Naive thymus-derived CD4-positive, alpha-beta T cell (primary cell): ENCODE measurements at places on chromosomes 4 and X.

DNA sequence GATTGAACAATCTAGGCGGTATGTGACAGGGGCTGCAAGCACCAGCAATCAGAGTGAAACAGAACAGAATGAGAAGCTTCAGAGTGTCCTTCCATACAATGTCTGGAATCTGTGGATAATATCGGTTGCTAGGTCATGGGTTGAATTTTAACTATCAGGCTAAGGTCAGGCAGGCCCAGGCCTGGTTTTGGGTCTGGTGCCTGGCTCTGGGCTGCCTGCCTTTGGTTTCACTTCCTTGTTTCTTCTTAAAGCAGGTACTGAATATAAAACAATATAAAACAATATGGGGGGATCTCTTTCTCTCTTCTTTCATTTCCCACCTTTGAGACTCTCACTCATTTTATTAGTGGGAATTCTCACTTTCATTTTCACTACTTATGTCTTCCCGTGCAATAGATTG lies 962.0 kb downstream of the CCSER1 start:
- DNase-seq = no peak

GRCh38 chrX:134717698-134718097 lies 59.4 kb upstream of the PLAC1 start:
- DNase-seq = no peak

GRCh38 chr4:986879-987623 lies at the start of gene IDUA:
Gene IDUA, plus strand, starts transcription at chr4:987044. Its CDS starts 41 bp downstream, at chr4:987085.
- DNase-seq = peak; percentile 84

- no peak for DNase-seq
These were observed 1260.2 kb upstream of the PCDH7 start for GRCh38 chr4:29459926-29460325.

GRCh38 chr4:152896811-152897210 lies 39.3 kb upstream of the FHDC1 start:
- DNase-seq = no peak

- DNase-seq = no peak
These were observed 349.9 kb upstream of the KLF3 start for GRCh38 chr4:38313999-38314561.

DNA sequence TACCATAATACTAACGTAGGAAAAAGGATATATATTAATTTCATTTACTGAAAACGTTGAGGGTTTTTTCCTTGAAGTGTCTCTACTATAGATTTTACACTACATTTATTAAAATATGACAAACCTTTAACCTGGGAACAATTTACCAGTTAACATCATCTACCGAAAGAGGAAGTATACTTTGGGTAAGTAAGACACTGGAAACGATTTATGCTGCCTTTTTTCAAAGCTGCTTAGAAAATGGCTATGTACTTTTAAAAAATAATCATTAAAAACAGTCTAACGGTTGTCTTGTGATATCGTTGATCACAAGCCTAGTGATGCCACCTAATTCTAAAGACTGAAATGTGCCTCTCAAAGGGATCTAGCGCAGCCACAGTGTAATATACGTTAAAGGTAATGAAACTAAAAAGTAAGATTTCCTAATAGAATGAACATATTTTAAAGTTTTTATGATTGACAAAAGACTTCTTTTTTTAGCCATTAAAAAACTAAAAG lies 50.4 kb downstream of the STX18 start:
- DNase-seq = no peak

DNA sequence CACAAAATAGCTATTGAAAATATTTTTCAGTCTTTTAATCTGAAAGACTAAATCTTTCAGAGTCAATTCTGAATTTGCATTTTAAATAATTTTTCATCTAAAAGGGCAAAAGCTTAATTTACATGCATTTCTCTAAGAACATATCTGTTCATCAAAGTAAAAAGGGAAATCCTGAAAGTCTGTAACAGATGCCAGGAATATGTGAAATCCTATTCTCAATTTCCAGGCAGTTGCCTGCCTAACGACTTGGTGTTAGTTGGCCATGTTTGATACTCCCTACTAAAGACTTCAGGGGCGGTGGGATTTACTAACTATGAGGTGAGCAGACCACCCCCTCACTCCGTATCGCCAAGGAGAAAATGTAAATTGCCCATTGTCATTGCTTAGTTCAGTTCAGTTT lies 136.8 kb downstream of the KIT start:
- DNase-seq = no peak

GRCh38 chr4:993111-994029 lies at the start of gene SLC26A1:
Gene SLC26A1, minus strand, starts transcription at chr4:993404. Its CDS starts 1,701 bp downstream, at chr4:991703.
- DNase-seq = no peak

GRCh38 chr4:154455111-154455510 lies 36.5 kb downstream of the DCHS2 start:
- no peak for DNase-seq

- DNase-seq = no peak
These were observed 527.9 kb downstream of the SPRY1 start for GRCh38 chr4:123924536-123924935.

DNA sequence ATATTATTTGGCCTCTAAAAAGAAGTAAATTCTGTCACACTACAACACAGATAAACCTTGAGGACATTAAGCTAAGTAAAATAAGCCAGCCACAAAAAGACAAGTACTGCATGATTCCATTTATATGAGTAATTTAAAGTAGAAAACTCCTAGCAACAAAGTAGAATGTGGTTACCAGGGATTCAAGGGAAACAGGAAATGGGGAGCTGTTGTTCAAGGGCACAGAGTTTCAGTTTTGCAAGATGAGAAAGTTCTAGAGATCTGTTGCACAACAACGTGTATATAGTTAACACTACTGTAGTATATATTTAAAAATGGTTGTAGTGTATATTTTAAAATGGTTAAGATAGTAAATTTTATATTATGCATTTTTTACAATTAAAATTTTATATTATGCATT lies 25.4 kb downstream of the SEC31A start:
- peak; percentile 44 for DNase-seq

GRCh38 chrX:15207994-15208393 lies 61.9 kb downstream of the ASB9 start:
- no peak for DNase-seq

DNA sequence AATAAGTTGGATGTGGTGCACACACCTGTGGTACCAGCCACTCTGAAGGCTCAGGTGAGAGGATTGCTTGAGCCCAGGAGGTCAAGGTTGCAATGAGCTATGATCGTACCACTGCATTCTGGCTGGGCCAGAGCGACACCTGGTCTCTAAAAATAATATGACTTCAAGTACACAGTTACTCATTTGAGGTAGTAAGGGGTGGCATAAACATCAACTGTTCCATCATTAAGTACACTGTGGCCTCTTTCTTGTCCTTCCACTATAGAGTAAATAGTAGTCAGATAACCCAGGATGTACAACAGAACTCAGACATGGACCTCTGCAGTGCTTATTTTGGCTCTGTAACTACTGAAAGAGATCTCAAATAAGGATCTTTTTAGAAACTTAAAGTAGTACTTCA lies 10.6 kb downstream of the FAM9B start:
- DNase-seq = no peak

GRCh38 chr4:119281393-119281792 lies 40.5 kb downstream of the FABP2 start:
- no peak for DNase-seq
